CD4-positive, alpha-beta T cell treated with Interferon alpha-2 for 1 hour (primary cell): ENCODE measurements at places on chromosomes 11 and 22.

GRCh38 chr22:49449811-49450446 is 377.7 kb downstream of the BRD1 start:
- DNase-seq: no peak

DNA sequence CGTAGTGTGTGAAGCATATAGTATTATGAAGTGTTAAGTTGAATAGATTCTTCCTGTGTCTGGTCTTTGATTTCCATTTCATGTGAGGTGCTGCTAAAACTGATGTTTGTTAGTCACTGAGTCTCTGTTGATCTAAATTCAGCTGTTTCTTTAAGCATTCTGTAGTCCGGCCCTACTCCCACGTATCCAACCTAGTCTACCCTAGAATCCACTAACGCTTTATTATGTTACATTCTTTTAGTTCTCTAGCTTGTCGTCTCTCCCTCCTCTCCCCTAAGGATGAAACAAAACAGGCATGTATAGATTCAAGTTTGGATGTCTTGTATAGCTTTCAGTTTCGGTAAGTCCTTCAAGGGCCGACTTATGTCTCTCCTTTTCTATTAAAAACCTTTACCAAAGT is 4.1 kb downstream of the WEE1 start:
- DNase-seq: peak; percentile 50

GRCh38 chr11:76368490-76368889 is 12.4 kb downstream of the THAP12 start:
- no peak for DNase-seq

DNA sequence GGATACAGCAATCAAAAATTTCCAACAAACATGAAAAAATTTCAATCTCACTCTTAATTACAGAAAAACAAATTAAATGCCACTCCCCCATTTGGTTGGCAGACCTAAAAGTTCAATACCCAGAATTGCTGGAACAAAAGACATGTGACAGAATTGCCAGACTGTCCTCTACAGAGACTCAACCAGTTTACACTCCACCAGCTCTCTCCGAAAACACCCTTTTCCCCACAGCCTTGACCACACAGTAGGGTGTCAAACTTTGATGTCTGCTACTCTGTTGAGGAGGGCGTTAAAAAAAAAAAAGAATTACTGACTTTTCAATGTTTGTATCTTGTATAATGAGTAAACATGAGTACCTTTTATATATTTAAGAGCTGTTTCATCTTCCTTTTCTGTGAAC is 44.7 kb upstream of the YPEL1 start:
- peak; percentile 41 for DNase-seq

DNA sequence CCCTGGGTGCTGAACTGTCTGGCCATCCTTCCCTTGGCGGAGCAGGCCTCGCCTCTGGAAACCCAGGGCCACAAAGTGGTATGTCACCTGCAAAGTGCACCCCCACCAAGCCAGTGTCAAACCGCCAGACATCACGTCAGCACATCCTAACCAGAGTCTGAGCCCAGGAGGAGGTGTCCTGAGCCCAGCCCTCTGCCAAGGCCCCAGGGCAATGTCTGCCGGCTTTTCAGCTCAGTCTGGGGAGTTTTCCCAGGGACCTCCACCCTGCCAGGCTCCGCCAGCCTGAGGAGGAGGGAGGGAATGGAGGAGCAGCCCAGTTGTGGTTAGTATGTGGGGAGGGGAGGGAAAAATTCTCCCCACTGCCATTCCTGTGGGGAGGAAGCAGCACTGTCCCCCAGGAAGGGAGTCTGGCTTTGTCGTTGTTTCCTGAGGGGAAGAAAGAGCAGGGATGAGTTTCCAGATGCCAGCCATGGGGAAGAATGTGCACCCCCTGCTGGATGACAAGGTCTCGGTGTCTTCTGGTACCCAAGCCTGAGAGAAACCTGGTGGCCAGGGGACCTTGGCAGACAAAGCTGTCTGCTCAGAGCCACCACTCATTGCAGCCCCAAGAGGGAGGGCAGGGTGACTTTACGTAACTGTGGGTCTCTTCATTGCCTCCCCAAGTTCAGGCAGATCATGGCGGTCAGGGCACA is 81.4 kb upstream of the CD82 start:
- no peak for DNase-seq

- DNase-seq: no peak
These were observed 67.5 kb downstream of the PACSIN2 start for GRCh38 chr22:42947211-42947990.

- no peak for DNase-seq
These were observed 208.8 kb downstream of the DCDC1 start for GRCh38 chr11:31160504-31161422.

- no peak for DNase-seq
These were observed 5.5 kb upstream of the CYTH4 start for GRCh38 chr22:37276776-37277175.

DNA sequence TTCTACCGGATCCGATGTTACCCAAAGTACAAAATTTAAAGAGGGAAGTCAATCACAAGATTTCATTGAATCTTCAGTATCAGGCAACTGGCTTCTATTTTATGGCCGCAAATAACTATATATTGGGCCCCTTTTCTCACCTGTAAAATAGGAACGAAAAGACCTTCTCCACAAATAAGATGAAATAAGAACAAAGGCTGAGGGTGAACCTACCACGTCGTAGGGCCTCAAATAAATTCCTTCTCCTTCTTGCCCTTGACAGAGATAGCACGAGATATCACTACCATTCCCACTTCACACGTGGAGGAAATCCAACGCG is 794 bp upstream of the EMSY start:
- no peak for DNase-seq

- no peak for DNase-seq
These were observed 4.4 kb upstream of the MUC5AC start for GRCh38 chr11:1153105-1153950.

DNA sequence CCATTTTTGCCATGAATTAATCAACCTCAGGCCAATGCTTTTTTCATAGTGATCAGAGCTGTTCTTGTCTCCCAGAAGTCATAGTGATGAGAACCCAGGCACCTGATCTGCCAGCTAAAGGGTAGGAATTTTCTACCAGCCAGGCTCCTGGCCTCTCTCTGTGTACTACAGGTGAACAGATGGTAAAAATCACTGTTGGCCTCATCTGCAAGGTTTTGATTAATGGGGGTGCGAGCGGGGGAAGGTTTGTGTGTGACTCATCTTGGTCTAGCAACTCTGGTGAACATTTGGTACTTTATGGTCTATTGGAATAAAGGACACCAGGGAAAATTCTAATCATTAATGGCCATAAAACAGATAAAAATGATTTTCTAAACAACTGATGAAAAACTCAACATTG is 14.4 kb upstream of the APOL4 start:
- DNase-seq: no peak

GRCh38 chr11:119237515-119237914 is 31.4 kb downstream of the CBL start:
- DNase-seq: no peak

DNA sequence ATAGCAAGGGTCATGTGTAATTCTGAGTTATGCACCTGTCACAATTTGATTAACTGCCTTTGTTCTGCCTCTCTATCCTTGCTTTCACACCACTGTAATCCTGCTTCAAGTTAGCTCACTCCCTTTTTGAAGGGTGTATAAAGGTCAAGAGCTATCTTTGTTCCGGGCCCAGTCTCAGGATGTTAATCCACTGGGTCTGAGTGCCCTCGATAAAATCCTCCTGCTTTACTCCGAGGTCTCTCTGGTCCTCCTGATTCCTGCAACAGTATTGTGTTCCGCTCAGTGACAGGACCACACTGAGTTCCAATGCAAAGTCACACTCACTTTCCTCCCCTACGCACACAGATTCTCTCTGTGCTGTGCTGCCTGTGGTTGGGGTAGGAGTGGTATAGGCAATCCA is 186.5 kb downstream of the DYNC2H1 start:
- DNase-seq: no peak

GRCh38 chr11:60367896-60368295 is 10.4 kb upstream of the MS4A7 start:
- DNase-seq: no peak

DNA sequence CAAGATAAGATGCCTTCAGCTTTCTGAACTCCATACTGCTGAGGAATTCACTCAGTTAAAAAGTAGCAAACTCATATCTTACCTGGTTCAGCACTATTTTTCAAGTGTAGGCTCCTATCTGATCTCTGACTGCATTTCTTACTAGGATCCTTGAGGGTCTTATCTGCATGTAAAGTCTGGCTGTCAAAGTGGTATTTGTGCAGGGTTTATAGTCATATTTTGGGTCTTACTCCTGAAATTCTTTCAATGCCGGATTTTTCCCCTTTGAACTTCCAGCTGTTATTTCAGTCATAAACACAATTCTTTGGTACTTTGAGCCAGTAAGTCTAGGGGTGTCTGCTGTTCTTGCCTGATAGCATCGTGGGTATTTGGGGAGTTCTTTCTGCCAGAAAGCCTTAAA is 25.3 kb upstream of the NOX4 start:
- DNase-seq: no peak

DNA sequence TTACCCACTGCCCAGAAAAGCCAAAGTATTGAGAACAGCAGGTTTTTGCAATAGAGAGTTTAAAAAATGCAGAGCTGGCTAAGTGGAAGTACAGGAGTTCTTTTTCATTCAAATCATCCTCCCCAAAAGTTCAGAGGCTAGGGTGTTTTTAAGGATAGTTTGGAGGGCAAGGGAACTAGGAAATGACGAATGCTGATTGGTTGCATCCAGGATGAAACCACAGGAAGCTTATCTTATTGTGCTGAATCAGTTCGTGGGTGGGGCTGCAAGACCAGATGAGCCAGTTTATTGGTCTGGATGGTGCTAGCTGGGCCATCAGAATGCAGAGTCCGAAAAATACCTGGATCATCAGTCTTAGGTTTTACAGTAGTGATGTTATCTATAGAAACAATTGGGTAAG is 1427.1 kb downstream of the LRRC4C start:
- DNase-seq: no peak

- DNase-seq: no peak
These were observed 174.2 kb upstream of the DDI1 start for GRCh38 chr11:103862094-103862801.

DNA sequence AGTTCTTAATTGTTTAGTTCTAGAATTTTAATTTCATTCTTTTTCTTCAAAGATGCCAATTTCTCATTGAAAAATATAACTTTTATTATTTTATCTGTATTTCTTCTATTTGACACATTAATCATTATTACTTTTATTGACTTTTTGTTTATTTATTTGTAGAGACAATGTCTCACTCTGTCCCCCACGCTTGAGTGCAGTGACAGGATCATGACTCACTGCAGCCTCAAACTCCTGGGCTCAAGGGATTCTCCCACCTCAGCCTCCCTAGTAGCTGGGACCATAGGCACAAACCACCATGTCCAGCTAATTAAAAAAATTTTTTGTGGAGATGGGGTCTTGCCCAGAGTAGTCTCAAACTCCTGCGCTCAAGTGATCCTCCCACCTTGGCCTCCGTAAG is 30.3 kb upstream of the FBLN1 start:
- DNase-seq: no peak
